ENCODE measurements at places on chromosomes 7 and 10.

DNA sequence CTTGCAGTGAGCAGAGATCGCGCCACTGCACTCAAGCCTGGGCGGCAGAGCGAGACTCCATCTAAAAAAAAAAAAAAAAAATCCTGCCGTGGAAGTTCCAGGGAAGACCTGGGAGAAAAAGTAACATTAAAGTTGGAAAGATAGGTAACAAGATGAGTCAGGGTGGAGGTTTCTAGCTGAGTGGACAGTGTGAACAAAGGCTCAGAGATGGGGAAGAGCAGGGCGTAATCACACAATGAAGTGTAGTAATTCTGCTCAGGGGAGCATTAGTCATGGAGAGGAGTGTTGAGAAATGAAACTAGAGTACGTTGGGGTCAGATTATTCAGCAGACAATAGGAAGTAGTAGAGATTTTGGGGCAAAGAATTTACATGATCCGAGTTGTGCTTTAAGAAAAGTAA lies 21.6 kb upstream of the WASL start:
- no peak for DNase-seq

- no peak for DNase-seq
Observed at GRCh38 chr7:38309555-38309954, 36.1 kb upstream of the TARP start.

GRCh38 chr7:16656141-16656540 lies 10.2 kb downstream of the BZW2 start:
- no peak for DNase-seq

DNA sequence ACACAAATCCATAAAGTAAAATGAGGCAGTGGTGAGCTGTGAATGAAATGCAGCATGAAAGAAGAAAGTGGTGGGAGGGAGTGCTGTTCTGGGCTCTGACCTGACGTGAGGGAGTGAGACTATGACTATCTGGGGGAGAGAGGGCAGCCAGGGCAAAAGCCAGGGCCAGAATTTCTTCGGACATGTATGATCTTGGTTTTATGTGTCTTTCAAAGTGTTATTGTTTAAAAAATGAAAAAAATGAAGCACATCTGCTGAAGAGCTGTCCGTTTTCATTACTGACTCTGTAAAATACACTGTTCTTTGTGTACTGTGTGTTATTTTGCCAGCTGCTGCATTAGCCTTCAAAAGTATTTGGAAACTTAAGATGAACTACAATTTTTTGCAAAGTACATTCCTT lies 70.2 kb upstream of the KLF14 start:
- DNase-seq, result no peak

DNA sequence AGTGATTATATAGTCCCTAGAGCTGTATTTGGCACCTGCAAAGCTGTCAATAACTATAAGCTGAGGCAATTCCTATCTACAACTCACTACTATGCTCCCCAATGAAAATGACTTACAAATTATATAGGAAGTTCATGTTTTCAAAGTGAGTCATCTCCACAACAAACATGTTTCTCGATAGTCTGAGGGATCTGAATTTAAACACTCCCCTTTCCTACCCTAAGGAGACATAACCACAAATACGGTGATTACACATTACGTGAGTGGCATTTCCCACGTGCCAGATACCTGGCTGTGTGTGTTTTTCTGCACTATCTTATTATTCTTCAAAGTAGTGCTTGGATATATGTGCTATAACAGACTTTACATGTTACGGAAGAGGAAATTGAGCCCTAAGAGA lies 122.5 kb upstream of the C1QL3 start:
- no peak for DNase-seq

- DNase-seq, result no peak
Observed at GRCh38 chr7:155759740-155760430, 52.4 kb downstream of the SHH start.
